ENCODE measurements at places on chromosomes 5 and 9.

- DNase-seq: no peak
Measured at GRCh38 chr9:70494221-70494620, 79.8 kb upstream of the KLF9 start.

DNA sequence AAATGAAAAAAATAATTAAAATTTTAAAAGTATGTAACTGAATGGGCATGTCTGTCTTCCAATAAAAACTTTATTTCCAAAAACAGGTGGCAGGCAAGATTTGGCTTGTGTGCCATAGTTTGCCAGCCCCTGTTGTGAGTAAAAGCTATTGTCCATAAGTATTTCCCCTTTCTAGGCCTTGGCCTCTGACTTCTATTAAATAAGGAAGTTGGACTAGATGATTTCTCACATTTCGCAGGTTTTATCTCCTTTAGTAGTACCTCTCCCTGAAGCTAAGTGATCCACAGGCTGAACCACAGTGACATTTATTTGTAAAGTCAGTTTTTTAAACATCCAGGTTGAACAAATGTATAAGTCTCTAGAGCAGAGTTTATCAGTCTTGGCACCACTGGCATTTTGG is 41.3 kb downstream of the RECK start:
- no peak for DNase-seq

DNA sequence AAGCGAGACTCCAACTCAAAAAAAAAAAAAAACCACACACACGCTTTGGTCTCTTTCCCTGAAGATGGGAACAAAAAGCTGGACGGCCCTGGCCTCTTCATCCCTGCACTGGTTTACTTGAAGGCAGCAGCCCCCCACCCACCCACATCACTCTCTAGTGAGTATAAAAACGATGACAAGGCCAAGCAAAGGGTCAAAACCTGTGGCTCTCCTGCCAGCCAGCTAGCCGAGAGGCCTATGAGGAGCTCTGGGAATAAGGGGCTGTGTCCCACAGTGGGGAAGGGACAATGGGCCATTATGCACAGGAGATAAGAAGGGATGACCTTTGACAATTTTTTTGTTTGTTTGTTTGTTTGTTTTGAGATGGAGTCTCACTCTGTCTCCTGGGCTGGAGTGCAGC is 13.1 kb downstream of the QRFP start:
- DNase-seq: no peak

DNA sequence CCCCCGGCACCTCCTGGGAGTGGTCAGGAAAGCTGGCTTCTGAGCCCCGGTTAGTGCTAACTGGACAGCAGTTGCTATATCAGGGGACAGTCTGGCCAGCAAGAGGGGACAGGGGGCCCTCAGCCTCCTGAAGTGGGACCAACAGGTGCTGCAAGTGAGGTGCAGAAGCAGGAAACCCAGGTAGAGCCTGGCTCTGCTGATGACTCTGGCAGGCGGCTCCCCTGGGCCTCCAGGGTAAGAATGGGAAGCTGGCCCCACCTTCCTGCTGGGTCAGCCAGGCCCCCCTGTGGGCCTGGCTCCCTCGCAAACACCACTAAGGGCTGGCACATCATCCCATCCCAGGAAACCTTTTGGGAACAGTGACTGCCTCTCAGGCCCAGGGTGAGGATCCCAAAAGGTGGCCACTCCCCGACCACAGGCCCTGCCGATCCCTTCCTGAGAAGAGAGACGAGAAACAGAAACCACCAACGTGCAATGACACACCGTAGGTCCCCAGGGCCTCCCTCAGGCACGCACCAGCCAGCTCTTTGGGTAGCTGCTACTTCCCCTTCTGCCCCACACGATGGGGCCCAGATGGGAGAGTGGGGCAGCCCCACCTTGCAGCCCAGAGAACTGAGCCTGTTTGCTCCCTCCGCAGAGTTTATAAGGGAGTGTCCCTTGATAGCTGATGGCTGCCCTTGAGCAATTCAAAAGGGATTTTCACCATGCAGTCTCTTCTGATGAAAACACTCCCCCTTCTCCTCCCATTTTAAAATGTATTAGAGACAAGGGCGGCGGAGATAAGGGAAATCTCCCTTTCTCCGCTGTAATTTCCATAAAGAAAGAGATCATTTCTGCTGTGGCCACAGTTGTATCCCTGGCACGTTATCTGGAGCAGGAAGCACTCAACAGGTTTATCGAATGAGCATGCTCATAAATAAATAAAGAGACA is 76.8 kb downstream of the STK10 start:
- peak; percentile 49 for DNase-seq

- DNase-seq: no peak
Measured at GRCh38 chr5:104538734-104539133, 976.1 kb upstream of the NUDT12 start.

All from bronchial epithelial cell (primary cell).